HT1080 (cell line): ENCODE measurements at places on chromosomes 3 and 15.
A peak's percentile ranks its signal among the peaks of the same experiment; 100 is the strongest.

DNA sequence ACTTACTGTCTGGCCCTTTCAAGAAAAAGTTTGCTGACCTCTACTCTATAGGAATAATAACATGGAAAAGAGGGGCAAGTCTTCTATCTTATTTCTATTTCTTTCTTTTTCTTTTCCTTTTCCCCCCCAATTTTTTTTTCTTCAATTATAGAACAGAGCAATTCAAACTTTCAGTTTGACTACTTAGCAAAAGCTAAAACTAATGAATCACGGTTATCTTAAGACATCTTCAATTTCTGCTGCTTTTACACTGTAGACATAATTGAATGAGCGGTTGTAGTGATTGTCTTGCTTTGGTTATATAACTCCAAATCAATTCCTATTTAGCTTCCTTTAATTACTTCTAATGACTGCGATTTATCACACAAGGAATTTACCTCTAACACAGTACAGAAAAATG, 74.3 kb upstream of the P2RY1 start:
- DNase-seq: no peak

- peak; percentile 86 for DNase-seq
Measured at GRCh38 chr15:80317389-80318182, 65.6 kb upstream of the CTXND1 start.

GRCh38 chr15:70308011-70308734, 210.5 kb upstream of the TLE3 start:
- DNase-seq: no peak

- peak; percentile 2 for DNase-seq
Measured at GRCh38 chr3:70433091-70433490, 120.7 kb upstream of the MDFIC2 start.

DNA sequence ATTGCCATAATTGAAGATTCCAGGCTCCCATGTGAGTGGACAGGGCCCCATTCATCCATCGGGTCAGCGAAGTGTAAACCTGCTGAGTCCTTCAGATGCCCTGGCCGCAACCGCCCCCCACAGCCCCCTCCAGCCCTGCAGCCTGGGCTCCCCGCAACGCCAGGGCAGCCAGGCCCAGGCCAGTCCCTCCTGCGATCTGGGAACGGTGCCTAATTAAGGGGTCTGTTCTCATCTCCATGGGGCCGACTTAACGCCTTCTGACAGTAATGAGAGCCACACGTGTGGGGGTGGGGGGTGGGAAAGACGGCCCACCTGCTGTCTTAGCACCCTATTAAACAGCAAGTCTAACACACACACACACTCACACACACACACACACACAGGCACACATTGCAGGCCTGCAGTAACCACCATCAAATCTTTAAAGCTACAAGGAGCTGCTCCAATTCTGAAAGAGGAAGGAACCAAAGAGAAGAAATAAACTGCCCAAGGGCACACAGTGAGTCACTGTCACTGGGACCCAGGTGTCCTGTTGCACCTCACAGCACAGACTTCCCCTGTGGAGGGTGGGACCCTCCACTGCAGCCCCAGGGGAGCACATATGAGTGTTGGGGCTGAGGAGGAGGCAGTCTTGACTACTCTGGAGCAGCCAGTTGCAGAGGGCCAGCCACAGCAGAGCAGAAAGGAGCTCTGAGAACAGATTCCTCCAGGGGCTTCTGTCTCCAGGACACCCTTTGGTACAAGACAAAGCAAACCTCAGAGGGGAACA, 31.8 kb upstream of the HES1 start:
- no peak for DNase-seq

DNA sequence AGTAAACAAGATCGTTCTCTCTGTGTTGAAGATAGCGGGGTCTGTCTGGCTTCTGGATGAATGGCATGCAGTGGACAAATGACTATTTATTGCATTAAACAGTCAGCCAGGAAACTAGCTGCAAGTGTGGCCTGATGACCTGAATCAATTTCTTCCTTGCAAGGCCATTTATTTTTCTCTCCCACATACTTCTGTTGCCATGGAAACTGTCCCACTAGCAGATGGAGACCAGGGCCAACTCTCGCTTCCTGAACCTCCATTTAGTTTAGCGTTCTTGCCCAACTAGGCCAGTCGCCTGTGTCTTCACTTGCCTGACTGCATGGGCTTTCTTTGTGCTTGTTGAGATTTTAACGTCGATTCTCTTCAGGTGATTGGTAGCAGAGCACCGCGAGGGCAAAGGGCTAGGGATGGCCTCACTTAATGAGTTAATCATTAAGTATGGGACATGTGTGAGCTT, 27.6 kb downstream of the LMCD1 start:
- DNase-seq: no peak

- DNase-seq: no peak
Measured at GRCh38 chr3:71463617-71464016, 119.9 kb downstream of the FOXP1 start.

DNA sequence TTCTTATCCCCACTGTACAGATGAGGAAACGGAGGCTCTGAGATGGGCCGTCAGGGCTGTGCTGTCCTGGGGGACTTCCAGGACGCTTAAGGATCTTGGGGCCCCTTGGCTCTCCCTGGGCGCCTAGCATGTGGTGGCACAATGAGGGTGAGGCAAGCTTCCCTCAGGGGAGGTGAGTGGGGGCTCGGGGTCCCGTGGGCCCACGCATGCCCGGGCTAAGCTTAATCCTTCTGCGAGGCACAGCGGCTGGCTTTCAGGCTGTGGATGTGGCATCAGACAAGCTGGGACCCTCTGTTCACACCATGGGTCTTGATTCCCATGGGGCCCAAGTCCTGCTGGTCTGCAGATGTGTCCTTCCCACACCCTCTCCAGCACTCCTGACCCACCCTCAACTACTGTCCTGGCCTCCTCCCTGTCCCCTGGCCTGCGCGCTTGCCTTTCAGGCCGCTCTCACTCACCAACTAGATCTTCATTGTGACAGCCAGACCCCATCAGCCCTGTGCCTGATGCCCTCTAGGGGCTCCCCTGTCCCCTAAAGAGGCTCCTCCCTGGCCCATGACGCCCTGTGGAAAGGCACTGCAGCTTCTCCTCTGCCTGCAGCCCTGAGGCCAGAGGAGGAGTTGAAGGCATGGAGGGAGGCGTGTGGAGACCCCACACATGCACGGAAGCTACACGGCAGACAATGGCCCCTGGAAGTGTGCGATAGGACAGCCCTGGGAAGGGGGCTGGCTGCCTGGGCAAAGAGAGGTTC, 11.3 kb downstream of the DUSP7 start:
- DNase-seq: no peak

DNA sequence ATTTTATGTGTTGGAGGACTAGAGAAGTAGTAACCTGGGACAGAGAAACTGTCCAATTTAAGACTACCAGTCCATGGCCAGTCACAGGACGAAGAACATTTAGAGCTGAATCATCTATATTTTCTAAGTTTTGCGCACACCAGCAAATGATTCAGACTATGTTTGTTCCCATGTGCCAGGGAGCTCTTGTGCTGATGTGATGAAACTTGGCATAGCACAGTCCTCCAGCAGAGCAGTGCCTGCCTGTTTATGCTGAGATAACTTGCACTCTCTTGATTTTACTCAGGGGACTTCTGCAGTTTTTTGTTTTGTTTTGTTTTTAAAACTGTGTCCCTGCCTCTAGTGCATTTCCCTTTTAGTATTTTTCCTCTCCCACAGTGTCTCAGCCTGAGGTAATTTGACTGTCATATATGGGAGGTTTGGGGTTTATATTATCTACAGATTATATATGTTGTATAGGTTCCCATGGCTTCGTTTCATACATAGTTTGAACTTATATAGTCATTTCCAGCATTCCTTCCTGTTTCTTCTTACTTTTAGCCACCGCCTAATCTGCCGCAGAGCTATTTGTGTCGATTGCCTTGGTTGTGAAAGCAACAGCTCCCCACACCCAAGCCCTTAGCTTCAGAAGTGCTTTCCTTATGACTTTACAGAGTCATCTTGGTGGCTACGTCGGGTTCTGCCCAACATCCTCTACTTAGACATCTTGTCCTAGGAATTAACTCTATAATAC, 45.5 kb downstream of the PPM1L start:
- peak; percentile 67 for DNase-seq

- peak; percentile 73 for DNase-seq
Measured at GRCh38 chr15:75202251-75203016, 752 bp downstream of the C15orf39 start.

DNA sequence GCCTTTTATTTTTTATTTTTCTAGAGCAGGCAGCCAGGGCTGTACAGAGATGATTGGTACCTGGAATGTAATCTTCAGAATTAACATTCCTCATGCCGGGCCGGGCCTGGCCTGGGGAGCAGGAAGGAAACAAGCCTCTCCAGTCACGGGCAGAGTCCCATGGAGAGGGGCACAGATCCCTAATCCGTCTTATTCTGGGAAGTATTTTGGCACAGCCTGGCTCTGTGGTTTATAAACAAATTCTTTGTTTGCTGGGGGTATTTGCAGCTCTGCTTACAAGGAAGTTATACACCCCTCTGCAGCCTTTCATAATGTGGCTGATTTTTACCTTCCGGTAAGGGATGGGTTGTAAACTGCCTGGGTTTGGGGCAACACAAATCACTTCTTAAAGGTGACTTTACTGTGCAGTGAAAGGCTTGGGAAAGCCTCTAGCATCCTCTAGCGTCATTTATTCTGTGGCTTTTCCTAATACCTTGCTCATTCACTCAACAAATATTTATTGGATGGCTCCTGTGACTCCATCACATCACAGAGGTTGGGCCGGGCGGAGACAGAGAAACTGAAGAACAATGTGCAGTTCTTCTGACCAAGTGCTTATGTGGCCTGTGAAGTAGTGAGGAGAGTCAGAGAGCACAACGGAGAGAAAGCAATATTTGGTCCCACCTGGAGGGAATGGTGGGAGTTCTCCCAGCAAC, 2.7 kb downstream of the SLC6A20 start:
- peak; percentile 15 for DNase-seq

DNA sequence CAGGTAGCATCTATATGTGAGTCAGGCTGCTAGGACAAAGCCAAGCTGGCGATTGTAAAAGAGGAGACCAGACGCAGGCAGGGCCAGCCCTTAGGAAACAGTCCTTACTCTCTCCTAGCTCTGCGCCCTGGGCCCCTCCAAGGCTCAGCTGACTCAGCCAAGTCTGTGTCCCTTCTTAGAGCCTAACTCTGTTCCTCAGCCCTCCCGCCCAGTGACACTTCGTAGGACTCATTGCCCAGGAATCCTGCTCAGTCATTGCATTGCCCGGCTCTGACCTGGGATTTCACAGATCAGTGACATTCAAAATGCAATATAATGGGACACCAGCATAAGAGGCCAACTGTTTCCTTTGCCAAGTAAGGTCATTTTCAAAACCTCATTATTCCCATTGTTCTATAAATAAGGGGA, 244.2 kb downstream of the TLE3 start:
- DNase-seq: peak; percentile 86

- no peak for DNase-seq
Measured at GRCh38 chr3:32428092-32429068, 36.7 kb downstream of the CMTM7 start.

- DNase-seq: no peak
Measured at GRCh38 chr3:21839176-21839575, 88.2 kb upstream of the ZNF385D start.
